NCI-H1105 treated with DMSO at 0.1 percent for 48 hours (cell line): ENCODE measurements at places on chromosomes 6 and 20.

- DNase-seq = no peak
Measured at GRCh38 chr20:24695529-24696225, 226.2 kb downstream of the SYNDIG1 start.

DNA sequence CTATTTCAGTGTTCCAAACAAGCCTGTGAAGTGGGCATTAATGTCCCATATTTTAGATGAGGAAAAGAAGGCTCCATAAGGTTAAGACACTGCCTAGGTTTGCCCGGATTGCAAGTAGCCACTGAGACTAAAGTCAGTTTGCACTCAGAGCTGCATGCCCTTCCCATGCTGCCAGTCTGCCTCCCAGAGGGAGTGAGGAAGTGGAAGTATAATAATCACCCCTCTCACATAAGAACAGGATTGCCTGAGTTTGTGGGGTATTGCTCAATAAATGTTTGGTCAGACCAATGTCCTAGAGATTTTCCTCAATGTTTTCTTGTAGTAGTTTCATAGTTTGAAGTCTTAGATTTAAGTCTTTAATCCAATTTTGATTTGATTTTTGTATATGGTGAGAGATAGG lies 43.9 kb upstream of the CLIC5 start:
- no peak for DNase-seq

- peak; percentile 8 for DNase-seq
Measured at GRCh38 chr6:69732640-69733039, 64.2 kb downstream of the LMBRD1 start.

DNA sequence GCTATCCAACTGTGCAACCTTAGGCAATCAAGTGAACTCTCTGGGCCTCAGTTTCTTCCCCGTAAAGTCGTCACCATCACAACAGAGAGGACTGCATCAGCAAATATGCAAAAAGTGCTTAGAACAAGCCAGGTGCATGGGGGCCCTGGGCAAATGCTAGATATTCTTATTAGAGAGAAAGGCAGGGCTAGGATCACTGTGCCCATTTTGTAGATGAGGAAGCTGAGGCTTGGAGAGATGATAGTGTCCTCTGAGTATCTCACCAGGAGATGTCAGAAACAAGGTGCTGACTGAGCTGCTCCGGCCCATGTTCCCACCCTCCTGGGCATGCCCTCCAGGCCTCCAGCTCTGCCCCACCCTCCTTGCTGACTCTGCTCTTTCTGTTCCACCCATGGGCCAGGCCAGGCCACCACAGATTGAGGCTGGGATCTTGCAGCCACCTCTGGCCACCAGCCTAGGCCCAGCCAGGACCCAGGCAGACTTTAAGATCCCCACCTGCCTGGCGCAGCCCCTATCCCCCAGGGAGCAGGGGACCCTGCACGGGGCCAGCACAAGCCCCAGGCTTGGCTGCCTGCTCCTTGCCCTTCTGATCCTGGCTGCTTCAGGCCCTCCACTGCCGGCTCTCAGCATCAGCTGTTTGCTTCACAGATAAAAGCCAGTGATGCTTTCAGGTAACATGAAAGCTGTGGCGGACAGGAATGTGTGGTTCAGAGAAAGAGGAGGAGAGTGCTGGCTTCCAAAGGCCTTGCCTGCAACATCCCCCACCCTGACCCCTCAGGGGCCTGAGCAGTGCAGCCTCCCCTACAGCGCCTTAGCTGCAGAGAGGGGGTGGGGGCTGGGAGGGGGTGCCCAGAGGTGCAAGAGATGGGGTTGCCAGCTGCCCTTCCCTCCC lies 47.6 kb downstream of the GRM4 start:
- no peak for DNase-seq

DNA sequence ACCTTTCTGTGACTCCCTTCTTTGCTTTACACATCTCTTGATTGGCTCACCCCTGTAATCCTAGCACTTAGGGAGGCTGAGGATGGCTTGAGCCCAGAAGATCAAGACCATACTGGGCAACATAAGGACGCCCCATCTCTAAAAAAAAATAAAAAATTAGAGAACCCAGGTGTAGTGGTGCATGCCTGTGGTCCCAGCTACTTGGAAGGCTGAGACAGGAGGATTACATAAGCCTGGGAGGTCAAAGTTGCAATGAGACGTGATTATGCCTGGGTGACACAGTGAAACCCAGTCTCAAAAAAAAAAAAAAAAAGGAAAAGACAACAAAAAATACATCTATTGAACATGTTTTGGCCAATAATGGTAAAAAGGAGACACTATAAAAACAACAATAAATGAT lies 37.8 kb downstream of the CHD6 start:
- DNase-seq = no peak

DNA sequence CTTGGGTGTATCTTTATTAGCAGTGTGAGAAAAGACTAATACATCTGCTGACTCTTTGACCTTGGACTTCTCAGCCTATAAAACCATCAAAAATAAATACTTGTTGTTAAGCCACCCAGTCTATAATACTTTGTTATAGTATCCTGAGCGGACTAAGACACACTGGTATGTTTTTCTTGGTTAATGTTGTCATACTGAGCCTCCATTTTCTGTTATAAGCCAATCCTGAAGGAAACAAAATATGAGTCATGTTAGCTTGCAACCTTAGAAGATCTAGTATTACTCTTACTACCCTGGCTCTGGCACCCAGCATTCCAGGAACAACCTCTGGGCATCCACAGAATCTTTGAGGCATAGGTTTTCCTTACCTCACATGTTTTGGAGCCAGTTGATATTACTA lies 307.2 kb downstream of the FRK start:
- DNase-seq = no peak

GRCh38 chr6:142478117-142478516 lies 176.3 kb downstream of the ADGRG6 start:
- DNase-seq = no peak

DNA sequence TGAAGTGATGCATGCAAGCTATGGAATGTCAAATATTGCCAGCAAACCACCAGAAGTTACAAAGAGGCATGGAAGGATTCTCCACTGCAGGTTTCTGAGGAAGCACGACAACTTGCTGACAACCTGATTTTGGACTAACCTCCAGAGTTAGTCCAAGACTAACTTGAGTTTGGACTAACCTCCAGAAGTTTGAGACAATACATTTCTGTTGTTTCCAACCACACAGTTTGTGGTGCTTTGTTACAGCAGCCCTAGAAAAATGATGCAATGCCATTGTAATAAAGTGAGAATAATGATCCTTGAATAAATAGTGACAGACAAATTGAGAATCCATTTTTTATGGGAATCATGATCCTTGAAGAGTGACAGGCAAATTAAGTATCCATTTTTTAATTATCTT lies 169.9 kb upstream of the HDDC2 start:
- no peak for DNase-seq

GRCh38 chr20:47106786-47107185 lies 212.1 kb downstream of the EYA2 start:
- no peak for DNase-seq
